ENCODE measurements at places on chromosomes 2 and 18.

- no peak for DNase-seq
Measured at GRCh38 chr2:234450431-234451124, 46.3 kb downstream of the ARL4C start.

- DNase-seq, result no peak
Measured at GRCh38 chr2:33777786-33778185, 178.7 kb upstream of the FAM98A start.

- DNase-seq, result no peak
Measured at GRCh38 chr2:48755473-48755872, at the start of gene LHCGR. Gene LHCGR, minus strand, starts transcription at chr2:48755724. Its CDS starts 53 bp downstream, at chr2:48755671.

DNA sequence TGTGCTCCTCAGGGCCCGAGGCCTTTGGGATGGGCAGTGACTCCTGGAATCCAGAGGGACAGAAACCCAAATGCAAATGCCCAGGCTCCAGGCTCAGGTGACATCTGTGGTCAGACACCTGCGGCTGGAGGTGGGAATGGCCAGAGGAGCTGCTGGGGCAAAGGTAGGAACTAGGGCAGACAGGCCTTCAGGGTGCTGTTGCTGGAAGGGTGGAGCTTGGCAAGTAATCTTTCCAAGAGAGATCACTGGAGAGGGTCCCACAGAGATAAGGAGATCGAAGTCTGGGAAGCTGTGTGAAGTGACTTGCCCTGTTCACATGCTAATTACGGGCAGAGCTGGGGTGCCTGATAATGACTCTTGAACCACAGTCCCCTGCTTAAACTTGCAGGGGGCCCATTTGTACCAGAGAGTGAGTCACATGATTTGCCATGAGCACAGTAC, 82.4 kb downstream of the ACAA2 start:
- no peak for DNase-seq

DNA sequence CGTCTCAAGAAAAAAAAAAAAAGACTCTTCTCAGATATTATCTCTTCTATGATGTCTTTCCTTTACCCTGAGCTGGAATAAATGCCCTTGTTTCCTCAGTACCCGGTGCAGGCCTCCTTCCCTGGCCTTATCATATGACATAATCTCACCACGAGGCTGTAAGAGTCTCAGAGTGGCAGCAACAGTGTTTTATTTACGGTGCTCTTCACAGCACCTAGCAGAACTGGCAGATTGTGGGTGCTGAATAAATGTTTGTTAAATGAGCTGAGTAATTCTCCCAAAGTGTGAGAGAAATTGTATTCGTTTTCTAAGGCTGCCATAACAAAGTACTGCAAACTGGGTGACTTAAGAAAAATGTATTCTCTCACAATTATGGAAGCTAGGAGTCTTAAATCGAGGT, 82.8 kb upstream of the CD28 start:
- no peak for DNase-seq

DNA sequence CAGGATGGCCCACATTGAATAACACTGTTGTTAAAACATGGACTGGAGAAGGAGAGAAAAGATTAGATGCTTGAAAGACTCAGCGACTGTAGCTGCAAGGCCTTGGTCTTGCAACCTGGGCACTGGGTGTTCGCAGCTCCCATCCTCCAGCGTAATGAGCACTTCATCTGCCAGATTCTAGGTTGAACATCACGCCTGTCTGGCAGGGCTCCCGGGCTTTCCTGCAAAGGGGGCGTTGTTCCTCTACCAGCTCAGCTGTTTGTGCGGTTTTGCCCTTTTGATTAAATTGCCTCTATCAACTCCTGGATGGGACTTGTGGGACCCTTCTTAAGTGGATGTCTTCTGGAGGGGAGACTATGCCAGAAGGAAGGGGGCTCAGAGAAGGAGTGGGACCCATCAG, 215.4 kb downstream of the KLHL29 start:
- DNase-seq, result peak; percentile 80

GRCh38 chr2:8202132-8202531, 479.7 kb upstream of the ID2 start:
- DNase-seq, result peak; percentile 99

DNA sequence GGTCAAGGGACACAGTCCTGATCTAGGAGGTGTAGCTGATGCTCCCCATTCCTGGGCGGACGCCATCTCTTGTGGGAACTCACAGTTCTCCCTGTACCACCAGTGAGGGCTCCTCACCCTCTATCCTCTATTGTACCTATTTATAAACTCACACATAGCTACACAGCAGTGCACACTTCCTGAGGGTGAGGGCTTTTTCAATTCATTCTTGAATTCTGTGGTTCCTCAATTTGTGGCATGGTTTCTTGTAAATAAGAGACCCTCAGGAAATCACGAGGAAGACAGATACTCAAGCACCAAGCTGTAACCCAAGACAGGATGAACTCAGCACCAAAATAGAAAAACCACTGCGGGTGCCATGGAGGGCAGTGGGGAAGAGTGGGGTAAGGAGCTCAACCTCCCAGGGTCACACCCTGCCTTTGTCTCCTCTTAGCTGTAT, 245.9 kb upstream of the PXDN start:
- peak; percentile 59 for DNase-seq

- DNase-seq, result no peak
Measured at GRCh38 chr2:224816816-224817215, 100.7 kb upstream of the CCDC195 start.

GRCh38 chr2:155714983-155715382, 617.5 kb downstream of the NR4A2 start:
- no peak for DNase-seq

- DNase-seq, result no peak
Measured at GRCh38 chr2:29518010-29518409, 402.8 kb downstream of the CLIP4 start.

DNA sequence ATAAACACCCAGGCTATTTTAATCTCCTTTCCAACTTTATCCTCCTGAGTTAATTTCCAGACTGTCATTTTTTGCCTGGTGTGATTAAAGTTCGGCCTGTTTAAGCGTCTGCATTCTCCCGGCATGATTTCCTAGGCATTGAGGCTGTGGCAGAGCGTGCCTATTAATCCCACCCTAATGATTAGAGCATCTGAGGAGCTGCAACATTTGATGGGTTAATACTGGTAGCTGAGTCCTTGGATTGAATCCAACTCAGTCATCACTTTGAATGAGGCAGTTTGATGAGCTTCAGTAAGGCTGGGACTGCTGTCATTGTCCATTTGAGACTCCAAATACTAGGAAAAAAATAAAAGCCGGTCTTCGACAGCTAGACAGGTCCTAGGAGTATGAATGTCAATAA, 882.5 kb downstream of the SLC4A3 start:
- DNase-seq, result peak; percentile 22

- no peak for DNase-seq
Measured at GRCh38 chr2:59905731-59906130, 647.7 kb downstream of the BCL11A start.

GRCh38 chr2:72931280-72931910, 14.1 kb downstream of the EMX1 start:
- DNase-seq, result no peak

DNA sequence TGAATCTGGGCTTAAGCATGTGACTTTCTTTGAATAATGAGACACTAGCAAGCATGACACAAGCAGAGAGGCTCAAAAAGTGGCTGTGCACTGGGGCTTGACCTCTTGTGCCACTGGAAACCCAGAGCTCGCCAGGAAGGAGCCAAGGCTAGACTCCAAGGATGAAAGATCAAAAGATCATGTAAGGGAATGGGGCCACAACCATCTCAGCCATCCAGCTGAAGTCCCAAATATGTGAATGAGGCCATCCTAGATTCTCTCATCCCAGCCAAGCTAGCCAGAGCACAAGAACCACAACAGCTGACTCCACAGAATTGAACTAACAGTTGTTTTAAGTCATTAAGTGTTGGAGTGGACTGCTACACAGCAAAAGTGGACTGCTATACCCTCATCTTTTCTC, 288.1 kb downstream of the CCDC178 start:
- DNase-seq, result no peak

GRCh38 chr2:203662487-203662886, 44.0 kb upstream of the CD28 start:
- DNase-seq, result no peak

DNA sequence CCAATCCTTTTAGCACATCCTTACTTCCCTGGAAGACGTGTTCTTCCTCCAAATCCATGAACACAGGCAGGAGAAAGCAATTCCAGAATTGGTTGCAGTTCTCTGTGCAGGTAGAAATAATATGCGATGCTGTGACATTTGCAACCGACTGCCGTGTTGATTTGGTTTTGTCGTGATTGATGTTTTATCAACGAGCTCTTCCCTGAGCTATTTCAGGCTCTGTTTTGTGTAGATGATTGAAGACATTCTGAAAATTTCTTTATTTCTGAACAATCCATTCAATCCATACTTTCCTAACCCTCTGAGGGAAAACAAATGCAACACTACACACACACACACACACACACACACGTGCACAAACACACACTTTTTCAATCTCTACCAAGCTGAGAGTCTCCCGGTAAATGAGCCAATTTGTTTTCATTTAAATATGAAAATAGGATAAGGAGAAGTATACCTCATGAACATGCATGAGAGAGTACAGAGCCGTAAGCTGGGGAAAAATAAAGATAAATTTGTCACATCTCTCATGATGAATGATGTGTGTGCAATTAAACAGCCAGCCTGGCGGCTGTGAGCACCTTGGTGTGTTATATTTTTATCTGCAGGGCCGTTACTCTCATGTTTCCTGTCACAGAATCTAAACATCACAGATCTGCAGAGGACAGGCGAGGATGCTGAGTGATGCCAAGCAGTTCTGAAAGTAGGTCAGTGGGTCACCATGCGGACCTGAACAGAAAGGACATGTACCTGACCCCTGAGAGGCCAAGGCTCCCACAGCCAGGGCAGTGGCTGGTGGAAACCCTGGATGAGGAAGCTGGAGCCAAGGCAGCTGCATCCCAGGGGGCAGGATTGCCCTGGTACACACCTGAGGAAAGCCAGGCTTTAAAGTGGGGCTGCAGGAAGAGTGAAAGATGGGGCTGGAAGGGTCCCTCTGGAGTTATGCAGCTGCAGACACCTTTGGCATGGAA, 64.8 kb downstream of the PDCL3 start:
- no peak for DNase-seq

- DNase-seq, result no peak
Measured at GRCh38 chr2:49940626-49941025, 786.3 kb upstream of the FSHR start.
